T-helper 9 cell (primary cell): ENCODE measurements at places on chromosomes 2 and 18.

- no peak for DNase-seq
These were observed 10.1 kb downstream of the ZEB2 start for GRCh38 chr2:144509879-144510221.

DNA sequence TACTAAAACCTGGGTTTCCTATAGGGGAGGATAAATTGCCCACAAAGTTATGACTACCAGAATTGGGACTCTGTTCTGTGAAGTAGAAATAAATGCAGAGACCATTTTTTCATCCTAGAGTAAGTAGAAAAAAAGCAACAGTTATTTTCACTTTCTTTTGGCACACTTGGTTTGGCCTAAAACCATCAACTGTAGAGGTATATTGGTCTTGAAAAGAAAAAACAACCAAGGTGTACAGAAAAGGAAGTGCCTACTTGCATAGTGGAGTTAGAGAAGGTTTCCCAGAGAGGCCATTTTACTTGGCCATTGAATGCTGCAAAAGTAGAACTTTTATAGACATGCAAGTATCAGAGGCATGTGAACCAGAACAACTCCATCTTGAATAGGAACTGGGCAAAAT lies 89.4 kb upstream of the TACR1 start:
- DNase-seq = no peak

GRCh38 chr2:85783796-85784195 lies 30.0 kb downstream of the ATOH8 start:
- no peak for DNase-seq

DNA sequence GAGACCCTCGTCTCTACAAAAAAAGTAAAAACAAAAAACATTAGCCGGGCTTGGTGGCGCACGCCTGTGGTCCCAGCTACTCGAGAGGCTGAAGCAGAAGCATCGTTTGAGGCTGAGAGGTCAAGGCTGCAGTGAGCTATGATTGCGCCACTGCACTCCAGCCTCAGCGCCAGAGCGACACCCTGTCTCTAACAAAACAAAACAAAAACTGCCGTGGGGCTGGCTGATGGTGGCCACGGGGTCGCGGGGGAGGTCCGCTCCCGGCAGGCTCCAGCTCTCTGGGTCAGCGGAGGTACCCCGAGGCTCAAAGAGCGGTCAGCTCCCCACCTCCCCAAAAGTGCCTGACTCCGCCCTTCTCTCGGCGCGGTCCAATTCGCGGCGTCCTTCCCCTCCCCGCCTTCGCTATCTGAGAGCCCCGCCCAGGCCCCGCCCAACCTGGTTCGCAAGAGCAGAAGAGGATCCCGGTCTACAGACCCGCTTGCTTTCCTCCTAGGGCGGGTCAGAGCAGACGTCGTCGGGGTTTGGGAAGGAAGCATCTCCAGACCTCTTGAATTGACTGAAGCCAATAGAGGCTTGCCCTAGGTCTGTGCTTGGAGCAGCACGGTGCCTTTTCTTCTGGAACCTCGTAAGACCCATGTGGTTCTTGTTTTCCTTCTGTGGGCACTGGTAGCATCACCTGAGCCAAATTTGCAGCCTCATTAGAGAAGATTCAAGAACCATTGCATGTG lies 7.8 kb downstream of the RAX start:
- DNase-seq = no peak

DNA sequence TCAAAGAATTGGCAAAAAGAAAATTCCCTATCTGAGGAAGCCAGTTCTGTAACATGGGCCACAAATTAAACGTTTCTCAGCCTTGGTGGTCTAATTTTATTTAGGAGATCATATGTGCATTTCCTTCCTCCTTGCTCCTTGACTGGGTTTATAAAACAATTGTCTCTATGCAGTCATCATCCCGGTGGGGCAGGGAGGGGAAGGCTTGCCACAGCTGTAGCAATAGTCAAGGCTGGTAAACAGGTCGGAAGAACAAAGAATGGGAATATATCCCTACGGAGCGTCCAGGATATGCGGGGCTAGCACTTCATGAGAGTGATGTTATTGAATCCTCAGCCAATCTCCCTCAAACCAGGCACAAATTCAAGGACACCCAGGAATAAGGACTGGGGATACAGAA lies 143.8 kb downstream of the RNF152 start:
- no peak for DNase-seq
